ENCODE measurements at places on chromosomes 6 and 20.

GRCh38 chr6:55868176-55868575 is 7.2 kb downstream of the BMP5 start:
- no peak for DNase-seq

DNA sequence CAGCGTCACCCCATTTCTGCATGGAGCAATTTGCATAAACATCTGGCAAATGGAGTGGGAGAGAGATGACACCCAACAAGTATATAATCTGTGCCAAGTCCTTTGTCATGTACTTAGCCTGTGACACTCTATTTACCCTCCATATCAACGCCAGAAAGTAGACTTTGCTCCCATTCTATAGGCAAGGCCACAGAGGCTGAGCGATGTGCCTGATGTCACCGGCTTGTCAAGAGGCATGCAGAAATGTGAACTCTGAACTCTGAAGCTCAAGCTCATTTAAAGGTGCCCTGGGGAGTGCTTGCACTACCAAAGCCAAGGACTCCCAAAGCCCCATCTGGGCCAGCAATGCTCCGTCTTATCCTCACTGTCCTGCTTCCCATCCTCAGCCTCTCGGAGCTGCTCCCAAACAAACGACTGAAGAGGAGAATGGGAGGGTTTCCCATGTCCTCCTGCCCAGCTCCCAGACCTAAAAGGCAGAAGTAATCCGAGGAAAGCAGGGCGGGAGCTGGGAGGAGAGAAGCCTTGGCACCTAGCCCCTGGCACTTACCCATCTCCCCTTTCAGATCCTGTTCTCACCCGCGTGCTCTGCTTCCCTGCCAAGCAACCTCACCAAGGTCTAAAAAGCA is 9.2 kb downstream of the CPNE5 start:
- no peak for DNase-seq

- no peak for DNase-seq
These were observed 530.3 kb downstream of the RFPL4B start for GRCh38 chr6:112877134-112878100.

GRCh38 chr6:84808491-84809061 is 44.2 kb upstream of the TBX18 start:
- DNase-seq: no peak

DNA sequence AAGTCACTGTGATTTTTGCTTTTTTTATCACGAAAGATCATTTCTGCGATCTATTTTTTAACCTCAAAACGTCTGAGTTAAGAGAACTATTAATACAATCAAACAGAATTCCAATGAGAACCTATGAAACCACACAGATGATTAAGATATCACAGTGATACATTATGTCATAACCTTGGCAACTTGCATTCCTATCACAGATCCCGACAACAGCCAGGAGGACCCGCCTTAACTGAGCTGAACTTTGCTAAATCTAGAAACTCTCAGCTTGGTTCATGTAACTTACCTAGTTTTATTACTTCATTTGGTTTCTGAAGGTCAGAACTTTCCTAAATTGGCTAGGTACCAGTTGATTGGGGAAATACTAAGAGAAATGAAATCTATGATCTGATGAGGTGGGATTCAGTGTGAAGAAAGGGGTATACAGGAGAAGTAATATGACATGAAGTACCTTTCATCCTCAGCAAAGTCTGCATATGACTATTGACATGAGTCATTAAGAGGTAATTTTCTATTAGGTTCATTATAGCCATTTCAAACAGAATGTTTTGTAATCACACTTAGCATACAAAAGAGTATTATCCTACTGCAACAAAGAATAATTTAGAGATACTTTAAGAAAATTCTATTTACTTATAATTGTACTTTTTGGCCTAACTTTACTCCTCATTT is 11.2 kb downstream of the LYRM4 start:
- no peak for DNase-seq

- DNase-seq: no peak
These were observed 88.1 kb upstream of the TGM3 start for GRCh38 chr20:2207770-2208097.

- DNase-seq: no peak
These were observed 74.8 kb upstream of the SLC24A3 start for GRCh38 chr20:19137641-19138040.

DNA sequence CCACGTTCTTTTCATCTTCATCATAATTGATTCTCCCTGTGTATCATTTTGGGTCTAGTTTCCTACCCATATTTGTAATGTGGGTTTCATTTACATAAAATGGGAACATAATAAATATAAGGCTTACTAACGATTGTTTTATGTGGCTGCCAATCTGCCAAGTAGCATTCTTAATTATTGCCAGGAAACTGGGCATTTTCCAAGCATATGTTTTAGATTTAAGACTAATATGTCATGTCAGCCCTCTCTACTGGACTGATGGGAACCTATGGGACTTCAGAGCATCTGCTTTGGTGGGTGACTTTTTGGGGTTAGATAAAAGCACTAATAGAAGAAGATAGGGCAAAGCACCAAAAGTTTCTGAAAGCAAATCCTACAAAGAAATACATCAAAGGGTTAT is 157.5 kb downstream of the TBX18 start:
- DNase-seq: no peak

GRCh38 chr6:1630771-1631217 is 21.1 kb downstream of the FOXC1 start:
- no peak for DNase-seq

- DNase-seq: no peak
These were observed 54.1 kb downstream of the FGD2 start for GRCh38 chr6:37059344-37060194.

DNA sequence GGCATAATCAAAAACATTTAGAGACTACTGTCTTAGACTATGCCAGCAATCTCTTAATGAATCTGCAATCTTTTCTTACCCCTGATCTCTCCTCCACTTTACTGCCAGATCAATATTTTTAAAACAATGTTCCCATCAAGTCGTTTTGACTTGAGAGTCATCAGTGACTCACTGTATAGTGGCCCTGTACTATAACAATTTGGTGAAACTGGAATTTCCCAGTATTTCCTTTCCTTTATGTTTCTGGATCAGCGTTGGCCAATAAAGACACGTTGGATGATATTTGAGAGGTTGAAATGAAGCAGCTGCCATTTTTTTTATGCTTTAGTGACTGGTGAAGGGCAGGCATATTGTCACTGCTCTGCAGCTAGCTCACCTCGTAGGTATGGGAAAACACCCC is 10.1 kb upstream of the SMIM13 start:
- DNase-seq: no peak

- DNase-seq: no peak
These were observed 180.7 kb downstream of the TBXT start for GRCh38 chr6:165986914-165987482.

DNA sequence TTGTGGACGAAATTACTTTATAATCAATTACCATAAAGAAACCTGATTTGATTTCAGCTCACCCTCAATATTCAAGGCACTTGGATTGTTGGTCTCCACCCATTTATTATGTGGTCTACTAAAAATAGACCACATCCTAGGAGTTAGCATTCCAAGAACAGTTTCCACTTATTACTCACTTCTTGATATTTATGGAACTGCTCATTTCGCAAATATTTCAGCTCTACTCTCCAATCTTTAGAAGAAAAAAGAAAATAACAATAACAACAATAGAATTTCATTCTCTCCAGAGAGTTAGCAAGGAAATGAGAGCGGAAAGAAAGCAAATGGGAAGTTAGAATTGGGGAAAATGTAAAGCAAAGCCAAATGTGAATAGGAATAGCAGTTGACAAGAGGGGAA is 26.2 kb upstream of the HDAC2 start:
- DNase-seq: no peak

- DNase-seq: no peak
These were observed 262.8 kb downstream of the TBC1D7 start for GRCh38 chr6:13065581-13065980.

DNA sequence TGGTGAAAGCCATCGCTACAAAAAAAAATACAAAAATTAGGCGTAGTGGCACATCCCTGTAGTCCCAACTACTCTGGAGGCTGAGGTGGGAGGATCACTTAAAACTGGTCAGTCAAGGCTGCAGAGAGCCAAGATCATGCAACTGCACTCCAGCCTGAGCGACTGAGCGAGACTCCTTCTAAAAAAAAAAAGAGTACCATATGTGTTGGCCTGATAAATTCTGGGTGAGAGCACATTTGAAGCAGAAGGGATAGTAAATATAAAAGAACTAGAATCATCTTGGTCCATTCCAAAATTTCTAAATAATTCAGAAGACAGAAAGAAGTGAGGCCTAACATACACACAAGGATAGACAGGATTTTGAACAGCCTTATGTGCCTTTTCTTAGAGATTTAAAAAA is 2.2 kb downstream of the IBTK start:
- DNase-seq: no peak

DNA sequence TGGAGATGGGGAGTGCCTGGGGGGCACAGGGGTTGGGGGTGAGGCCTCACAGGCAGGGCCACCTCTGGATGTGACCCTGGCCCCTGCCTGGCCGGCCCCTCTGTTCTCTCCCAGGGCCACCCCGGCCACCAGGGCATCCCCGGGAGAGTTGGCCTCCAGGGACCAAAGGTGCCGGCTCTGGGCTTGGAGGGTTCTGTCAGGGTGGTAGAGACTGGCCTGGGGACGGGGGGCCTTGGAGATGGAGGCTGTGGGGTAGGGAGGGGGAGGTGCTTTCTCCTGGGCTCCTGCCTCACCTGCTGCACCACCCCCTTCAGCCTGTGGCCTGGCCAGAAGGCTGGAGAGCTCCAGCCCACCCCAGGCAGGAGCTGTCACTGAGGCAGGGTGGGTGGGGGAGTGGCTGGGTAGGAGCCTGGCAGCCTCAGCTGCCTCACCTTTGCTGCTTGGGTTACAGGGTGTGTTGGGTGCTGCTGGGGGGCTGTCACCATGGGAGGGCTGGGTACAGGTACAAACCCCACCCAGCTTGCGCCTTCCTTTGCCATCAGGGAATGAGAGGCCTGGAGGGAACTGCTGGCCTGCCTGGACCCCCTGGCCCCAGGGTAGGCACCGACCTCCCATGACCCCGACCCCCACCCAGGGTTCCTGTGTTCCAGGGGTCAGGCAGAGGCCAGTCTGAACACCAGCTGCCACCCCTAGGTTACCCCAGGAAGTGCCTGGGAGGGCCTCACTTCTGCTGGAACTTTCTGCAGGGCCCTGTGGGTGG is 32.7 kb downstream of the COL20A1 start:
- no peak for DNase-seq

GRCh38 chr6:141167945-141168344 is 964.8 kb upstream of the GJE1 start:
- DNase-seq: no peak

- no peak for DNase-seq
These were observed 28.2 kb upstream of the ELMO2 start for GRCh38 chr20:46434597-46434996.

DNA sequence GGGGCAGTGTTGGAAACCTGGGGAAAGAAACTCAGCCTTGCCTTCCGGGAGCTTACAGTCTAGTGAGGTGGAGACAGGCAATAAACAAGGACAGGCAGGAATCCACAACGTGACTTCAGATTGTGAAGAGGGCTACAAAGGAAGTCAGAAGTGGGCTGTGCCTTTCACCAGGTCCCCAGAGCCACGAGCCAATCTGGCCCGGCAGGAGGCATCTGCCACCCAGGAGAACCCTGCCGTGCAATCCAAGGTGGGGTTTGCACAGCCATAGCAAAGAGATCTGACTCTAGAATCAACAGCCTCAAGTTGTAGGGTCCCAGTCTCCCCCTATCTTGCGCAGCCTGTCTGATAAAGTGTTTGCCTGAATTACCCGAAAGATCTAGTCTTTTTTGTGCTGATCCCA is 5.5 kb downstream of the SLC32A1 start:
- DNase-seq: no peak

- no peak for DNase-seq
These were observed 7.7 kb upstream of the KLHL31 start for GRCh38 chr6:53673162-53673727.

GRCh38 chr20:25565578-25566157 is 19.7 kb downstream of the NINL start:
- no peak for DNase-seq

DNA sequence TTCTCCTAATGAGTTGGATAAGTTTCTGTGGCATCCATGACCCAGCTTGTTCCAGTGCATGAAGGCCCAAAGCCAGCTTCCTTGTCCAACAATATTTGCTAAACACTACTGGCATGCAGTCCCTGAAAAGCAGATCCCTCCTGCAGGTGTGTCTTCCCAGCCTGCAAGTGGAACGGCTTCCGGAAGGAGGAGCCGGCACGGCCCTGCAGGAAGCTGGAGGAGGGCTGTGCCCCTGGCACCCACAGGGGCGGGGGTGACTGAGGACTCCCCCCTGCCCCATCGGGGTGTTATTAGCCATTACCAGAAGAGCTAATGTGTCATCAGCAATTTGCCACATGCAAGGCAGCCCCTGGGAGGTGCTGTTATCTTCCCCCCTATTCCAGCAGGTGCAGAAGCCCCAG is 27.4 kb downstream of the NPEPL1 start:
- DNase-seq: no peak

DNA sequence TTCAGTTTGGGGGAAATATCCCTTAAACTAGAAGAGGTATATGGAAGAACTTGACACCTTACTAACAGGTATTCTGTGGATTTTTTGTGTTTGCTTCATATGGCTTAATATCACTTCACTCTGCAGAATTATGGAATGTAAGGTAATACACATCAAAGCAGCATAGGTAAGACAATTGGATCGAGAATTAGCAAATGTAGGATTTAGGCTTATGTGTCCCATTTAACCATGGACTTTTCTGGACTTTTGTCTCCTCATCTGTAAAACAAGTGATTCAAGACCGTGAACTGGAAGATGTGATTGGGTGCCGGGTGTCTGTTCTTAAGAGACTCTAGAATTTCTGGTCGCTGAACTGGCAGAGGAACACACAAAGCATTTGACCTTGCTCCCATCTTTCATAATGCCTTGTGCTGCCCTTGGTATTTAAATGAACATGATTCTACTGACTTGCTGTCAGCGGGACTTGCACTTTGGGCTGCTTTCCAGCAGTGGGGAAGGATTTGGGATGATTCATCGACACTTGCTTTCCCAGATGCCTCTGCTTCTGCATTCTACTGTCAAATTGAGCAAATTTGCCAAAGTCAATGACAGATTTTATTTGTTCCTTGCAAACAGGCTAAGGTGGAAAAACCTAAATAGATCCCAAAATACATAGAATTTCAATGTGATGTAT is 199.8 kb downstream of the PLCB1 start:
- DNase-seq: no peak
